NT2/D1 (cell line): ENCODE measurements at places on chromosomes 3 and 15.

DNA sequence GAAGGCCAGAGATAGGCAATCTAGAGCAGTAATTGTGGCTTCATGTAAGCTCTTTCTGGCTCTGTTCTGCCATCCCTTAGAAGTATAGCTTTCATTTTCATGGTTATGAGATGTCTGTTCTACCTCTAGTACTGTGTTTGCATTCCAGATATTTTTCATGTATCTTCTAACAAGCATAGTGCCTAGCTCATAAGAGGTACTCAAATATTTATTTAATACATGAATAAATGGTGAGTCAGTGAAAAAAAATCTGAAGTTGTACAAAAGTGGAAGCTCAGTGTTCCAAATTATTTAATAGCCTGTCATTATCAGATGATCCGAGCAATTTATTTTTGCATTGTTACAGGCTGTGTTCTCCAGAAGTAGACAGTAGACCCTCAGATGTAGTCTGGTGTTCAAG, 64.3 kb downstream of the OXSM start:
- no peak for DNase-seq

DNA sequence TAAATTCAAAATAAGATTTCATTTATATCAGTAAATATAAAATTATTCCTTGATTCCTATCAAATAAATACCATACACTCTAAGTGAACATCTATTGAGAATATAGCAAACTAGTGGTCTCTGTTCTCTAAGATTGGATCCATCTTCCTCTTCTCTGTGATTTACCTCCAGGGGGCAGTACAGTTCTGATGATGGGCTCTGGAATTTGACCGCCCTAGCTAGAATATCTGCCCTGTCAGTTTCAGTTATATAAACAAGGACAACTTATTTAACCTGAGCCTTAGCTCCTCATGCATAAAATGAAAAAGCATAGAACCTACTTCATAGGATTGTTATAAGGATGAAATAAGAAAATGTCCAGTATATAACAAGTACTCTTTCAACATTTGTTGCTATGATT, 171.1 kb upstream of the CCDC54 start:
- DNase-seq: peak; percentile 23

- DNase-seq: no peak
Observed at GRCh38 chr3:24261521-24261920, 233.1 kb downstream of the THRB start.

DNA sequence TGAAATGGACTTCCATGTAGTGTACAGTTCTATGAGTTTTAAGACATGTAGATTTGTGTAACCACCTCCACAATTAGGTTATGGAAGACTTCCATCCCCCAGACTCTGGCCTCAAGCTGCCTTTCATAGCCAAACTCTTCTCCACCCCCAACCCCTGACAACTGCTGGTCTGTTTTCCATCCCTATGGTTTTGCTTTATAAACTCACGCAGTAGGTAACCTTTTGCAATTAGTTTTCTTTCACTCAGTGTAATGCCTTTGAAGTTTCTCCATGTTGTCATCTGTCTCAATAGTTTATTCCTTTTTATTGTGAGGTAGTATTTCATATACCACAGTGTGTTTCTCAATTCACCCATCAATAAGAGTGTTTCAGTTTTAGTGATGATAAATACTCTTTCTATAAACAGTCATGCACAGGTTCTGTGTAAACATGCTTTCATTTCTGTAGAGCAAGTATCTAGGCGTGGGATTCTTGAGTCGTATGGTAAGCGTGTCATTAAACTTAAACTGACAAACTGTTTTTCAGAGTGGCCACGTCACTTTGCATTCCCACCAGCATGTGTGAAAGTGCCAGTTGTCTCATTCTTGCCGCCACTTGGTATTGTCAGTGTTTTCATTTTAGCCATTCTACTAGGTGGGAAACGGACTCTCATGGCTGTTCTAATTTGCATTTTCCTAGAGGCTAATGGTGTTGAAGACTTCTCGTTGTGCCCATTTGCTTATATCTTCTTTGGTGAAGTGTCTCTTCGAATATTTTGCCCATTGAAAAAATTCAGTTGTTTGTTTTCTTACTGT, 47.3 kb upstream of the ALDH1A3 start:
- no peak for DNase-seq

DNA sequence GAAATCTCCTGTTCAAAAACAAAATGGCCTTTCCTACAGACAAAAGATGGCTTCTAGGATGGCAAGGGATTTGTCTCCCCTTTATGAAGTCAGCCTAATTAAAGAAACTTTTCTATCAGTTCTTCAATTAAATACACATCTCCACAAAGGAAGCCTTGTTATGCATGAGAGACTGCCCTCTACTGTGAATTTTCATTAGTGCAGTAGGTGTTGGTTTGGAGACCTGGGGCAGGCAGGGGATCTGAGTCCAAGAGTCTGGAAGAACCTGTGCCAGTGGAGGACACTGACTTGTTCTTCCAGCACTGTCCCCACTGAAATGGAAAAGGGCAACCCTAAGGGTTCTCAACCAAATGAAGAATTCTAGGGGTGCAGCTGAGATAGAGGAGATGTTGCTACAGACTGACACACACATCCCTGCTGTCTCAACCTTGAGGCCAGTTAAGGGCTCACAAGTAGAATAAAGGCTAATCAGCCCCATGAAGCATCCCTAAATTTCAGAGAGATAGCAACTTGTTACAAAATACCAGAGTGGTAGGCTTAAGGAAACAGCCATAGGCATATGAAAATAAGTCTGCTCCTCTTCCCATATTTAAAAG, 174.0 kb upstream of the PRICKLE2 start:
- DNase-seq: peak; percentile 55

- DNase-seq: no peak
Observed at GRCh38 chr3:178392511-178392926, 143.7 kb upstream of the KCNMB2 start.

DNA sequence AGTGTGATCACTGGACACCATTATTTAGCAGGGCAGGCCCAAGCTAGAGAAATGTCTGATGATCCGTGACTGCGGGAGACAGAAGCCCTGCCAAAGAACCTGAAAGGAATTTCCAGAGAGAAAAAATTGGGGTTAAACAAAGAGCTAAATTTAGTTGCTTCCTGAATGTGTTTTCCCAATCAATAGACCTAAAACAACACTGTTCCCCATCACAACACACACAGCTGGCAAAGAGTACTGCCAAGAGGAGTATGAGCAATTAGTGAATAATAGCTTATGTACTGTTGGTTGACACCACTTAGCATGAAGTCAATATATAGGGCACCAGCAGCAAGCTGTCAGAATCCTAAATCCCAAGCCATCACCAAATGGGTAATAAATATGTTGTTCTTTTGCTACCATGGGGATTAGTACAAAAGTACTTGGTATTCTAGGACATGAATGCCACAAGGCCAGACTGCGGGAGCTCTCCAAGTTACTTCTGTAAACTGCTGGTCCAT, 35.7 kb downstream of the CLK3 start:
- DNase-seq: no peak

GRCh38 chr3:16456784-16457415, 56.6 kb downstream of the RFTN1 start:
- DNase-seq: no peak

- no peak for DNase-seq
Observed at GRCh38 chr15:43151688-43152087, 18.3 kb downstream of the TMEM62 start.

GRCh38 chr3:37163262-37164015, 10.9 kb downstream of the LRRFIP2 start:
- no peak for DNase-seq
